ENCODE measurements at places on chromosomes 16 and 17.

DNA sequence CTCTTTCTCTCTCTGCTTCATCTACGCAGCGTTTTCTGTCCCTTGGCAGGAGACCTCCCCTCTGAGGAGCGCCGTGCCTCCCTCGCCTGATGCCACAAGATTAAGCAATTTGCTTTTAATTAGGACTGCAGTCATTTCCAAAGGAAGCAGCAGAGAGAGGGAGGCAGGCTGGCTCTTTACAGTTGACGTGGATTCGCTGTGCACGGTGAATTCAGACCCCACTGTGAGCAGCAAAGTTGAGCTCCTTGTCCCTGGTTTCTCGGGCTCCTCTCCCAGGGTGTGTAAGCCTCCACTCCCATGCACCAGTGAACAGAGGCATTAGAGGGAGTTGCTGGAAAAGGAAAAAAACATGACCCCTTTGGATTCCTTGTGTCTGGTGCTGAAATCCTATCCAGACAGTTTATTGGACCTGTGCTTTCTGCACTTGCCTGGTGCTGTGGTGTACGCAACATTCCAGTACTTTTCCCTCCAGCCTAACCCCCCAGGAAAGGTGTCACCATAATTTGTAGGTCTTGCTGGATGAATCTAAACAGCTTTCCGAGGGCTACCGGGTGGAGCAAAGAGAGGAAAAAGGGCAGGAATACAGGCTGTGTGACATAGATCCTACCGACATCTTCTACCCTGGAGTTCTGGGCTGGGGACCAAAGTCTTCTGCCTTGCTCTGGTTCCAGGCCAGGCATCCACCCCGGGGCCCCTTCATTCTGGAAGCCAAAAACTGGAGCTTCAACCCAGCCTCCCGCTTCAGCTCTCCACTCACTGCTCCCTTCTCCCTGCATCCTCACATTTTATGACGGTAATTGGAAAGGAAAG lies 171.0 kb downstream of the MAF start:
- DNase-seq, result no peak

DNA sequence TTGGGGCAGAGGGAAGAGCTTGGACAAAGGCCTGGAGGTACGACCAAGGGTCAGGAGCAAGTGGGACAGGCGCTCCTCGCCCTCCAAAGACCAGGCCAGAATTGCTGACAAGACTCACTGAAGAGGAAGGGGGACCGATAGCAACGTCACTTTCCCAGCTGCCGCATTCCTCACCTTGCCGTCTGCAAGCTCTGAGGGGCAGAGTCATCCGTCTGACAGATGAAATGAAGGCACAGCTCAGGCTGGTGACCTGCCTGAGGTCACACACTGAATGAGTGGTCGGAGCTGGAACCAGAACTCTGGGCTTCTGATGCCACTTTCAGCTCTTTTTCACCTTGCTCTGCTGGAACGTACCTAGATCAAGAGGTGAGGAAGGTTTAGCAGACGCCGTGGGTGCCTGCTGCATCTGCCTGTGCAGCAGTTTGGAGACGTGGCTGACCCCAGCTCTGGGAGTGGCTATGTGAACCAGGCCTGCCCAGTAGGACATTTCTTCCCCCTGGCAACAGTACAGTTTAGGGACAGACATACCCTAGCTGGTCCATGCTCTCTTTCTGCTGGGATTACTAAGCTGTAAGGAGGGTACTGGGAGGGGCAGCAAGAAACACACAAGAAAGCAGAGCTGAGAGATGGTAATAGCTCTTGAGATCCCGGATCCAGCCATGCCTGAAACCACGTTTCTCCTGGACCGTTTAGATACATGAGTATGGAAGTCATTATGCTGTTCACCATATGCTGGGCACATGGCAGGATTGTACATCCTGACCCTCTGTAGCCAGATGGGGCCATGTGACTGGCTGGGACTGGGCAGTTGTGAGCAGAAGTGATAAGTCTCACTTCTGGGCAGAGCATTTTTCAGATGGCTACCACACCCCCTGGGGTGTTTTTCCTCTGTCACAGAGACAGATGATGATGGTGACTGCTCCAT lies 50.9 kb downstream of the IL21R start:
- DNase-seq, result no peak

DNA sequence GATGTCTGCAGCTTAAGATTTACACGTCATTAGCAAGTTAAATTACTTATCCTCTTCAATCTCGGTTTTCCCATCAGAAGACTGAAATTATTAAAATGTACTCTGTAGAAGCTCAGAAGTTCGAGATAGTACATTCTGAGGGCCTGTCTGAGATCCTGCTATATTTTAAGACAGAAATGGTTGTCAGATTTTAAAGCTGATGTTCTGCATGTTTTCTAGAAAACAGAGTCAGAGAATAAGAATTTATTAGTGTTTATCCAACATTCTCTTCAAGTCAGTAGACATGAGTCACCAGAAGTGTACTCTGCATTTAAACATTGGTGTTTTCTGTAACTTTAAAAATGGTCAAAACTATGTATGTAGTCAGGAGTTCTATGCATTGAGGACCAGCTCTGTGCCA lies 155.2 kb upstream of the MYOCD start:
- no peak for DNase-seq

DNA sequence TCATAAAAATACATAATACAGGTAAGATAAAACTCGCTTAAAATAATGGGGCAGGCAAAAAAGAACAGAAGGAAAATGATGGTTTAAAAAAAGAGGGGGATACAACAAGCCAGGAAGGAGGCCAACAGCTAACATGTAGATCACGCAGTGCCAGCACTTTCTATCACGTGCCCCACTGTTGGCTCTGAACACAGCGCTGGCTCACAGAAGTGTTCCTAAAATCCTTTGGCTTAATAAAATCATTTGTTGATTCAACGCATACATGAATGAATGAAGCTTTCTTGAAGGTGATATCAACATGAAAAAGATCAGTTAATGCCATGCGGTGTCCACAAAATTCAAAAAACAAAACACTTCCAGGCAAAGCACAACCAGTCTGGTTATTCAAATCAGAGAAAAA lies 8.5 kb downstream of the ITGAE start:
- no peak for DNase-seq

GRCh38 chr16:1828645-1829410 lies 1.8 kb downstream of the FAHD1 start:
- DNase-seq, result no peak

GRCh38 chr16:3038256-3038655 lies 1.5 kb upstream of the BICDL2 start:
- no peak for DNase-seq

- DNase-seq, result no peak
These were observed at the start of gene CD79B for GRCh38 chr17:63931981-63932561. Gene CD79B (minus strand): TSS chr17:63932331. CDS start chr17:63932261, 70 bp downstream.

GRCh38 chr17:35449371-35449931 lies 885 bp upstream of the SLFN13 start:
- DNase-seq, result no peak

DNA sequence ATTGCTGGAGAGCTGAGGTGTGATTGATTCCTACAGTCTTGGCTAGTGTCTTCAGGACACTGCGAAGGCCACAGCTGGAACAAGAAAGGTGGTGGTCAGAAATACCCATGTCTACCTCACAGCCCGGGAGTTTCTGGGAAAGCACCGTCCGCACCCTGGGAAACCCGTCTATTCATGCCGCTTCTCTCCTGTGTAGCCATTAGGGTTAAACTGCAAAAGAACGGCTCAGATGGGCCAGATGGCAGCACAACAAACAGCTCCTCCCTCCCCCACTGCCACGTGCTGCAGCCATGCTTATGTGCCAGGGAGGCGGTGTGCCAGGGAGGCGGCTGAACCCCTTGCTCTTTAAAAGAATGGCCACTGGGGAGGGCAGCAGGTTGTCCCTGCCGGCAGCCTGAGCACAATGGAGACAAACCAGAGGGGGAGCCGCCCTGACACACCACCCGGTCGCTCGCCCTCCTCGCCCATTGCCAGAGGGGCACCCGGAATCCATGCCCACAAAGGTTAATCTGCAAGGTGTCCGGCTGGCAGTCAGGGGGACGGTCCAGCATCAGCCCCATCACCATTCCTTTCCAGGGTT lies 65.2 kb downstream of the CYTH1 start:
- no peak for DNase-seq

DNA sequence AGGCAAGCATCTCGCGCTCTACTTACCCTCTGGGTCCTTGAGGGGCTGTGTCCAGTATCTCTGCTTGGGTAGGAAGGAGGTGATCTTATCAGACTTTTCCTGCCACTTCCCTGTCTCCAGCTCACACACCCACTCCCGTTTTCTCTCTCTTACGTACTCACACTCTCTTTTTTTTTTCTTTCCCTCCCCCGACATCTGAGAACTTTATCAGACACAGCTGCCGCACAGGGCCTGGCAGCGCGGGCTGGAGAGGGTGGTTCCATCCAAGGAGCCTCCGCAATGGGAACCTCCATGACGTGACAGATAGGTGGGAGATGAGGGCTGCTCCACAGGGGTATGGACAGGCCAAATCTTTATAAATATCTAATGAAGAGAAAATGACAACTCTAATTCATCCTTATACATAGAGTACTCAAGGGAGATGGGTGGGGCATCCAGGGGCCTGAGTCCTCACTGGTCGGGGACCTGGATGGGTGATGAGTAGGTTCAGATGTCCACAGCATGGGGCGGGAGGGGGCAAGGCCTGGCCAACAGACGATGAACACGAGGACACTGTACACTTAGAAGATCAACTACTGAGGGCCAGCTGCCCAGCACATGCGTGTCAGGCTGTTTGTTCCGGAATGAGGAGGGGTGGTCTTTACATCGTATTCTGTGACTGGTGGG lies 23.3 kb downstream of the MINK1 start:
- DNase-seq, result no peak

- DNase-seq, result no peak
These were observed 11.3 kb downstream of the PRSS22 start for GRCh38 chr16:2846511-2847310.

GRCh38 chr17:79555543-79555942 lies 55.3 kb downstream of the RBFOX3 start:
- DNase-seq, result no peak

DNA sequence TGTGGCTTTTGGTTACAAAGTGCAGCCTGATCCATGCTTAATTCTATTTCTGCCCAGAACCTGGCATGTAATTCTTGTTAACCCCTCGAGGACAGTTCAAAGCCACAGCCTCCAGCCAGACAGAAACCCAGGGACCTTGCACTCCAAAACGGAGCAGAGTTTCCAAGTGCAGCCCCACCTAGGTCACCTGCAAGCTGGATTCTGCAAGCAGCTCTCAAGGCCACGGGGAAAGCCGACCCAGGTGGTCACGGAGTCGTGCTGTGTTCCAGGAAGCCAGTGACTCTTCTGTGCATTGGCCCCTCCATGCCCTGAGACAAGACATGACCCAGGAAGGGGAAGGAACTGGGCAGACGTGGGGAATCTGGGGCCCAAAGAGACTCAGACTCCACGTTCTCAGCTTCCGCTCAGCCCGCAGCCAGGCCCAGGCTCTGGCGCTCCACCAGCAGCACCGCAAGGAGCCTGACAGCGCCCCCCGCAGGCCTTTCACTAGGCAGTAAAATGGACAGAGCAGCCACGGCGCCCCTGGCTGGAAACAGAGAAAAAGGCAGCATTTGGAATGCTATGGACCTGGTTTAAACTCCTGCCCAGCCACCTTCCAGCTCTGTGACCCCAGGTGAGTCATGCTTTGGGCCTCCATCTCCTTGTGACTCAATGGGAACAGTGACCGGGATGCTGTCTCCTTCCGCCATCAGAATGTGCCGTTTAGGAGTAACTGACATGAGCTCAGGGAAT lies 27.3 kb upstream of the GSG1L start:
- DNase-seq, result no peak

GRCh38 chr17:50072130-50072529 lies 16.2 kb downstream of the ITGA3 start:
- DNase-seq, result no peak

DNA sequence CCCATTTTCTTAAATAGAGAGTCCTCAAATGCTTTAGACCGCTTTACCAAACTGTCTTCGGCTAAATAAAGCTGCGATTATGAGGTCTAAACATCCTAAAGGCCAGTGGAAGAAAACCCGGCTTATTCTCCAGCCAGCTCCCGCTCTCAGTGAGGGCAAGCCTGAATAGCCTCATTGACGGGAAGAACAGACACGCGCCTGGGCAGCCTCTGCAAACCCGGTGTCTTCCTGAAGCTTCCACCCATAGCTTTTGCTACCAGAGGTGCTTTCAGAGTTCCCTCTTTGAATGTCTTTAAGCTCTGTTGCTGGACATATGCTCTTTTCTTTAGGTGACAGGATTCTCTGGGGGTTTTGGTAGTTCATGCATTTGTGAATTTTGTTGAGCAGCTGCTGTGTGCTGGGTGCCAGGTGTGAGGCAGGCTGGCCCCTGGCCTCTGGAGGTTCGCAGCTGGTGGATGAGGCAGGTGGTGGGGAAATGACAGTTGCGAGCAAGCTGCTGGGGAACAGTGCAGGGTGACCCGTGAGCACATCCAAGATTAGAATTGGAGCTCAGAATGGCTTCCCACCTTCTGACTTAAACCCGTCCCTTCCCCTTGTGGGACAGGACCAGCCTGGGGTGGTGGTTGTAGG lies 44.7 kb downstream of the CRISPLD2 start:
- no peak for DNase-seq

- DNase-seq, result no peak
These were observed 115.5 kb downstream of the HS3ST2 start for GRCh38 chr16:22929461-22929860.

GRCh38 chr17:41140360-41141131 lies at the start of gene KRTAP4-6:
Gene KRTAP4-6 (minus strand): TSS chr17:41140544. CDS start chr17:41140487, 57 bp downstream.
- no peak for DNase-seq

- no peak for DNase-seq
These were observed 498 bp downstream of the PKMYT1 start for GRCh38 chr16:2979669-2980226.

- no peak for DNase-seq
These were observed 14.7 kb upstream of the KLHDC4 start for GRCh38 chr16:87780385-87780989.

- DNase-seq, result no peak
These were observed 568 bp upstream of the TNK1 start for GRCh38 chr17:7380321-7380720.

GRCh38 chr17:10814075-10814474 lies 10.2 kb upstream of the TMEM238L start:
- no peak for DNase-seq

GRCh38 chr17:74877592-74878548 lies 5.1 kb upstream of the FDXR start:
- DNase-seq, result no peak

GRCh38 chr17:5772720-5773119 lies 188.4 kb upstream of the NLRP1 start:
- DNase-seq, result no peak

DNA sequence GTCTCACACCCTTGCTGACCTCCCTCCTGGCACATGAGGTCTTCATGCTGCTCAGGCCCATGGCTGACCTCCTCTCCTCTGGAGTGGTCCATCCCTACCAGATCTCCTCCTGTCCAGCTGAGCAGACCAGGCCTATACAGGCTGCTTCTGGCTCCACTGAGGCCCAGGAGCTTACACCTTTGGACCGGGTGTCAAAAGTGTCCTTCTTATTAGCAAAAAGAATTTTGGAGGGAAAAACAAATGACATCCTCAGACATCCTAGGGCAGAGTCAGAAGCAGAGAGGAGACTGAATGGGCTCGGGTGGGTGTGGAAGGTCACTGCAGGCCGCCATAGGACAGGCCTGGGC lies 38.1 kb downstream of the WSB1 start:
- no peak for DNase-seq
